Activated B cell treated with CpG ODN at 0.5 μM for 24 hours (primary cell): ENCODE measurements at places on chromosomes 12 and 14. TPM values are rescaled to one million over a fixed set of nuclear protein-coding genes. Genes with fewer than 3 reads are reported as not detected.
A peak's percentile ranks its signal among the peaks of the same experiment; 100 is the strongest.

- H3K27me3 ChIP-seq: peaks cover 6% of the 10 kb centered on the region
- H3K4me1 ChIP-seq: no peaks in the 10 kb centered on the region
- H3K4me3 ChIP-seq: no peak overlapping the region
- no peak for DNase-seq
- H3K36me3 ChIP-seq: no peaks in the 10 kb centered on the region
Observed at GRCh38 chr14:60311417-60311816, 62.4 kb downstream of the PPM1A start.

DNA sequence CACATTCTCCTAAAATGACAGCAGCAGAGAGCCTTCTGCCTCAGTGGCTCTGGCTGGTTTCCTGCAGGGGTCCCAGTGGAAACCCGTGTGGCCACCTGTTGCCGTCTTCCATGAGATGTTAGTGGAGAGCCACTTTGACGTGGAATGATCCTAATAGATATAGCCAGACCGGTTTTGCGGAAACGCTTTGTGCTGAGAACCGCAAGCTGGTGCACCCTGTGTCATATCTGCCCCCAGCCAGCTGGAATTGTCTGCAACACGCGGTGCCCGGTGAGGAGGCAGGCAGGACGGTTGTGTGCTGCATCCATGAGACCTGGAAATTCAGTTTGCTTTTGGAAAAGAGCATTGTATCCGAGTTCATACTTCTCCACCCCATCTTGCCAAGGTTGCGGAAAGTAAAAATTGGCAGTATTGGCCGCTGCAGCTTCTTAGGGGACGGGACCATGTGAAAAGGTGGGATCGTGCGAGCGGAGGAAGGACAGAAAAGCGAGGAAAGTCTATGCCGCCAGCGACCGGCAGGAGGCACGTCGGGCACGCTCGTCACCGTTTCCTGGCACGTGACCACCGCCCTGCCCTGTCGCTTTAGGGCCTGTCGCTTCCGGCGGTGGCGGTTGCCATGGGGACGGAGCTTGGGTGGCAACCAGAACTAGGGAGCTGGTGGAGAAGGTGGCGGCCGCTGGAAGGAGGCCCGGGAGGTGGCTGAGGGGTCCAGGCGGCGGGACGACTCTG lies at the start of gene CFAP251:
CFAP251 (plus strand) TSS at position 643 of the 729 bp plus-strand sequence. CDS start 2,714 bp downstream, outside the sequence.
- peak; percentile 86 for DNase-seq
- peaks cover 25% of the 10 kb centered on the region for H3K36me3 ChIP-seq

- H3K27ac ChIP-seq: no peak overlapping the region
- no peaks in the 10 kb centered on the region for H3K36me3 ChIP-seq
- H3K27me3 ChIP-seq: peaks cover 50% of the 10 kb centered on the region
- H3K4me1 ChIP-seq: peaks cover 2% of the 10 kb centered on the region
- H3K4me3 ChIP-seq: peak overlapping the region; percentile 38
Observed at GRCh38 chr12:115916910-115917668, 360.4 kb downstream of the MED13L start.

GRCh38 chr12:79531518-79531917 lies 159.2 kb downstream of the PAWR start:
- H3K4me1 ChIP-seq: no peaks in the 10 kb centered on the region
- no peaks in the 10 kb centered on the region for H3K27me3 ChIP-seq
- no peaks in the 10 kb centered on the region for H3K36me3 ChIP-seq
- no peak overlapping the region for H3K27ac ChIP-seq
- no peak for DNase-seq

DNA sequence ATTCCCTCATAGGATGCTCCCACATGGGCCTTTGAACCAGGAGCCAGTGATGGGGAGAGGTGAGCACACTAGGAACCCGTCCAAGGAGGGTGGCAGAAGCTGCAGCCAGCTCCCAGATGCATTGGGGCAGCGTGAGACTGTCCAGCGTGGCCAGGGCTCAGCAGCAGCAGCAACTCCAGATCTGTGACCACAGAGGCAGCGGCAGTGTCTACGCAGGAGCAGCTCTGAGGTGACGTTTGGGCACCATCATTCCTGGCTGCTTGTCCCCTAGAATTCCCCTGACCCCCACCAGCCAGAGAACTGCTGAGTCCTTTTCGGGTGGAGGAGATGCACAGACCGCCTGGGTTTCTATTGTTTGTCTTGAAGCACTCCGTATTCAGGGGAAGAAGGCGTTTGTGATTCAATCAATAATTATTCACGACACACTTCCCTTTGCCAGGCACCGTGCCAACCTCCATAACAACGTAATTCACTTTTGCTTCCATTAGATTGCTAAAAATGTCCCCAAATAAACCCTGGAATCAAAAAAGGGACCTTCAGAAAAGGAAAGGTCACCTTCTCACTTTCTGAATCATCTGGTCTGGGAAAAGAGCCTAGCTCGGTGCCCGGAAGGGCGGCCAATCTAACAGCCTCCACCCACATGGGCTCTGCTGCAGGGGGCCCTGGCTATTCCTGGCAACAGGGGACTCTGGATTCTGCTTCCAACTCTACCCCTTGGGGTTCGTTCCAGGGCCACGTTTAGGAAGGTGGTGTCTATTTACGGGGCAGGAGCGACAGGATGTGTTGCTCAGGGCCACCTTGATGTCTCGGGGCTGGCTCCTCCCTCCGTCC lies 11.4 kb upstream of the BDKRB2 start:
- H3K36me3 ChIP-seq: no peaks in the 10 kb centered on the region
- H3K4me1 ChIP-seq: no peaks in the 10 kb centered on the region
- H3K4me3 ChIP-seq: no peak overlapping the region
- peaks cover 17% of the 10 kb centered on the region for H3K27me3 ChIP-seq
- H3K27ac ChIP-seq: no peak overlapping the region
- DNase-seq: no peak

- no peak for DNase-seq
- no peaks in the 10 kb centered on the region for H3K36me3 ChIP-seq
- H3K27ac ChIP-seq: no peak overlapping the region
Observed at GRCh38 chr14:64777461-64777860, 73.2 kb downstream of the PLEKHG3 start.

DNA sequence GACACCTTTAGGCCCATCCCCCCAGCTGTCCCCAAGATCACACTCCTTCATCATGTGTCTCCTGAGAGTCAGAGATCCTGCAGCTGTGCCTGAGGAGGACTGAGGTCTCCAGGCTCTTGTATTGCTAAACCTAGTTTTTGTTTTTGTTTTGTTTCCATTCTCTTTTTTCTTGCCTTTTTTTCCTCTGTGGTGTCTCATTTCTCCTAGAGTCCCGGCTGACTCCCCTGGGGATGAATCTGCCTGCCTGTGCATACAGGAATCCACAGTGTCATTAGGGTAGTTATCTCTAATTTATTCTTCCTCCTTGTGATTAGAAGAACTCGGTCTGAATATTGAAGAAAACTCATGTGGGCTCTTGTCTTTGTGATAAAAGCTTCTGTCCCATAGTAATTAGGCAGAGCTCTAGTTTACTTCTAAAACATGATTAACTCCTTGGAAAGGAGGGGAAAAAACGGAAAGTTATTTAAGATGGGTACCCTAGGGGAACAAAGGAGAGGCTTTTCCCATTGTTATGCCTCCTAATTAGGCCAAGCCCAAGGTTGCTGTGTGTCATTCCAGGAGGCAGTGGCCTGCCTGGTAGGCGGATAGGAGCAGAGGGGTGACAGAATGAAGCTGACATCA lies 343.2 kb downstream of the ZFP36L1 start:
- H3K36me3 ChIP-seq: peaks cover 2% of the 10 kb centered on the region
- peak overlapping the region; percentile 59 for H3K27ac ChIP-seq
- H3K4me1 ChIP-seq: peaks cover 25% of the 10 kb centered on the region
- no peak for DNase-seq
- no peaks in the 10 kb centered on the region for H3K27me3 ChIP-seq

DNA sequence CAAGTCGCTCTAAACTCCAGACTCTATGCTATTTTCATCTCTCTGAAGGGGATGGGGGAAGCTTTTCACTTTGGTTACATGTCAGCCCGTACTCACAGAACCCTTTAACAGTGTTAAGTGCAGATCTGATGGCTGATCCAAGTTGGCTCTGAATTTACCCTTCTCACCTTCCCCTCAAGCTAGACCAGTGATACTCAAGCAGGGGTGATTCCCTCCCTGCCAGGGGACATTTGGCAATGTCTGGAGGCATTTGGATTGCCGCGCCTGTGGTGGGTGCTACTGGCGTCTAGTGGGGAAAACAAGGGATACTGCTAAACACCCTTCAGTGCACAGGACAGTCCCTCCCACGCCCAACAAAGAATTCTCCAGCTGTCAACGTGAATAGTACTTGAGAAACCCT lies 6.0 kb upstream of the TEX52 start:
- H3K4me1 ChIP-seq: no peaks in the 10 kb centered on the region
- peaks cover 10% of the 10 kb centered on the region for H3K36me3 ChIP-seq
- no peak overlapping the region for H3K27ac ChIP-seq
- no peak for DNase-seq
- no peak overlapping the region for H3K4me3 ChIP-seq
- H3K27me3 ChIP-seq: no peaks in the 10 kb centered on the region

DNA sequence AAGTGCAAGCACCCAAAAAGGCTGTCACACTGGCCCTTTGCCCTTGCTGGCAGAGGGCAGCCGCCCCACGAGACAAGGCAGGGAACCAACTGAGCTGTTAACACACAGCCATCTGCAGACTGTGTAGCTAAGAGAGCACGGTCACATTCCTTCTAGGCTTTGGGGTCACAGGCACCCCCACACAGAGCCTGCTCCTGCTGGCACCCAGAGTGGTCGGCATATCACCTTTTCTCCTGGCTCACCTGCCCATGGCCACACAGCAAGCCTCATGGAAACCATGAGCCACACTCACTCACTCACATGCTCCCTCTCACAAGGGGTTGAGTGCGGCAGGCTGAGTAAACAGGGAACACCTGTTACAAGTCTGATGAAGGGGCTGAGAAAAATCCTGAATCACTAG lies 214.5 kb downstream of the PCNX1 start:
- no peak overlapping the region for H3K4me3 ChIP-seq
- DNase-seq: no peak
- no peak overlapping the region for H3K27ac ChIP-seq
- peaks cover 4% of the 10 kb centered on the region for H3K36me3 ChIP-seq
- H3K4me1 ChIP-seq: peaks cover 25% of the 10 kb centered on the region

DNA sequence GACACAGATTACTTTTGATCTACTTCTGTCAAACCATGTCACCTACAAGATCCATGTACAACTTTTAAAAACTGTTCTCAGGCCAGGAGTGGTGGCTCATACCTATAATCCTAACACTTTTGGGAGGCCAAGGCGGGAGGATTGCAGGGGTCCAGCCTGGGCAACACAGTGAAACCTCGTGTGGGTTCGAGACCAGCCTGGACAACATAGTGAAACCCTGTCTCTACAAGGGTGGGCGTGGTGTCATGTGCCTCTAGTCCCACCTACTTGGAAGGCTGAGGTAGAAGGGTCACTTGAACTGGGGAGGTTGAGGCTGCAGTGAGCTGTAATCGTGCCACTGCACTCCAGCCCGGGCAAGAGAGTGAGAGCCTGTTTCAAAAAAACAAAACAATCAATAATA lies 5.7 kb downstream of the WDR20 start:
- peaks cover 22% of the 10 kb centered on the region for H3K4me1 ChIP-seq
- DNase-seq: no peak
- H3K27me3 ChIP-seq: no peaks in the 10 kb centered on the region

DNA sequence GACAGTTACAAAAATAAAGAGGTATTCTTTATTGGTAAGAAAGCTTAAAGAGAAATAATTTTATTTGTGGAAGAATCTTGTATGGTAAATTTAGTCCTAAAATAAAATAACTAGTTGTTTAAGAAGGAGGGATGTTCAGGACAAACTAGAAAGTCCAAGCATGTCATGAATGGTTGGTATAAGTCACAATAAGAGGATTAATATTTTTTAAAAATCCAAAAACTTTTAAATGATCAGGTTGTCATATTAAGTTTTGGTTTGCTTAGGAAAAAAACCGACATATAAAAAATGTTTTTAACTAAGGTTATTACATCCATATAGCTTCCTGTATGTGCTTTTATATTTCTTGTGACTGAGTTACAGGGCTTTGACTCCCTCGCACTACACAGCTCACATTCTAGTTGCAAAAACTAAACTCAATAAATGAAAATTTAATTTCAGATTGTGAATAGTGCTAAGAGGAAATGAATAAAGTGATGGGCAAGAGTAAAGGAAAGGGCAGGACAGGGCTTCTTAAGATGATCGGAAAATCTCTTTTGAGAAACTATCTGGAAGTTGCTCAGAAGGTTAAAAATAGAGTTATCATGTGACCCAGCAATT lies 80.7 kb upstream of the METAP2 start:
- H3K27ac ChIP-seq: no peak overlapping the region
- H3K36me3 ChIP-seq: no peaks in the 10 kb centered on the region
- peaks cover 6% of the 10 kb centered on the region for H3K27me3 ChIP-seq
- DNase-seq: no peak
- peaks cover 16% of the 10 kb centered on the region for H3K4me1 ChIP-seq
- H3K4me3 ChIP-seq: no peak overlapping the region

DNA sequence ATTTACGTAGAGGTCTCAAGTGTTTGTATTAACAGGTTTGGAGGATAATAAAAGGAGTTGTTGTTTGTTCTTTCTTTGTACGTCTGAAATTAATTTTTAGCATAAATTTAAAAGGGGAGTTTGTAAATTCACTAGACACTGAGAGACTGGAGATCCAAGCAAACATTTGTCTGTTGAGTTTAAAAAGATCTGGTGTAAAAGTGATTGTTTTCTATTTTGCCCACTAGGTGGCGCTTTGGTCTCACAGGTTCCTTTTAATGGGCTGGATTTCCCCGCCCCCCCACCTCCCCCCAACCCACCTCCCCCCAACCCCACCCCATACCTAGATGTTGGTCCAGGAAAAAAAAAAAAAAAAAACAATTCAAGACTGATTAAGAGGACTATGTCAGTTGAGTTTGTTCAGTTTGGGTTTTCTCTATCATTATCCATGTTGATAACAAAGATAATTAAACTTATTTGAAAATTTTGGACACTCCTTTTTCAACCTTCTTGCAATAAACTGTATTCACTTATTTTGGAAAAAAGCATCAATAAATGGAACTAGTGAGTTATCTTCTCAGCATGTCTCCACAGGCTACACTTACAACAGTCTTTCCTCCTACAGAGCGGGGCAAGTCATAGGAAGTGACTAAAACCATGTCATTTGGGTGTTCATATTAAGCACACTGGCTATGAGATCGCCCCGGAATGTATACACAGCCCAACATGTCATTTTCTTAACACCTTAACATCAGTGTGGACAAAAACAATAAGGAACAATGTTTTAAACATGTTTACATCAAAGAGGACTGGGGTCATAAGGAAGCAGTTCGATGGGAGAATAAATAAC lies 841.1 kb downstream of the NRXN3 start:
- no peaks in the 10 kb centered on the region for H3K4me1 ChIP-seq
- H3K36me3 ChIP-seq: no peaks in the 10 kb centered on the region

Gene CCDC175
- not detected in 2 replicates for total RNA-seq

Gene CD4
- 0.22 and 0.32 TPM in 2 replicates for total RNA-seq

Gene CIPC
- 26.6 and 28.5 TPM in 2 replicates for total RNA-seq

Gene SRRM4
- total RNA-seq: not detected in 2 replicates

Gene DTX3
- total RNA-seq: 3.7 and 3.9 TPM in 2 replicates

Gene ADAMTS20
- total RNA-seq: not detected in 2 replicates

Gene CD69
- 23.7 and 26.7 TPM in 2 replicates for total RNA-seq
